ENCODE measurements at places on chromosomes 11 and 22. TPM values are rescaled to one million over a fixed set of nuclear protein-coding genes. Genes with fewer than 3 reads are reported as not detected.

Gene CADM1
- total RNA-seq, result 21.3 TPM

Gene MS4A6E
- not detected for total RNA-seq

Gene GGTLC2
- total RNA-seq, result not detected

Gene TMPRSS5
- total RNA-seq, result 0.07 TPM

Gene SAC3D1
- total RNA-seq, result 50.6 TPM

Gene ART1
- total RNA-seq, result not detected

Gene ENTHD1
- not detected for total RNA-seq

Gene LGALS12
- 0.07 TPM for total RNA-seq

Gene DBX1
- total RNA-seq, result not detected

Gene PLCB3
- 43.5 TPM for total RNA-seq

Gene CYB5R2
- 17.9 TPM for total RNA-seq

Gene MMP1
- 3.8 TPM for total RNA-seq

Gene APIP
- 26.0 TPM for total RNA-seq

Gene FKBP2
- total RNA-seq, result 72.6 TPM

Gene DDI1
- total RNA-seq, result not detected

Gene CD6
- total RNA-seq, result 0.23 TPM

Gene DAGLA
- total RNA-seq, result 4.5 TPM

All from epithelial cell of proximal tubule (primary cell).